Progenitor cell of endocrine pancreas (in vitro differentiated cells): ENCODE measurements at places on chromosomes 2 and 18.

DNA sequence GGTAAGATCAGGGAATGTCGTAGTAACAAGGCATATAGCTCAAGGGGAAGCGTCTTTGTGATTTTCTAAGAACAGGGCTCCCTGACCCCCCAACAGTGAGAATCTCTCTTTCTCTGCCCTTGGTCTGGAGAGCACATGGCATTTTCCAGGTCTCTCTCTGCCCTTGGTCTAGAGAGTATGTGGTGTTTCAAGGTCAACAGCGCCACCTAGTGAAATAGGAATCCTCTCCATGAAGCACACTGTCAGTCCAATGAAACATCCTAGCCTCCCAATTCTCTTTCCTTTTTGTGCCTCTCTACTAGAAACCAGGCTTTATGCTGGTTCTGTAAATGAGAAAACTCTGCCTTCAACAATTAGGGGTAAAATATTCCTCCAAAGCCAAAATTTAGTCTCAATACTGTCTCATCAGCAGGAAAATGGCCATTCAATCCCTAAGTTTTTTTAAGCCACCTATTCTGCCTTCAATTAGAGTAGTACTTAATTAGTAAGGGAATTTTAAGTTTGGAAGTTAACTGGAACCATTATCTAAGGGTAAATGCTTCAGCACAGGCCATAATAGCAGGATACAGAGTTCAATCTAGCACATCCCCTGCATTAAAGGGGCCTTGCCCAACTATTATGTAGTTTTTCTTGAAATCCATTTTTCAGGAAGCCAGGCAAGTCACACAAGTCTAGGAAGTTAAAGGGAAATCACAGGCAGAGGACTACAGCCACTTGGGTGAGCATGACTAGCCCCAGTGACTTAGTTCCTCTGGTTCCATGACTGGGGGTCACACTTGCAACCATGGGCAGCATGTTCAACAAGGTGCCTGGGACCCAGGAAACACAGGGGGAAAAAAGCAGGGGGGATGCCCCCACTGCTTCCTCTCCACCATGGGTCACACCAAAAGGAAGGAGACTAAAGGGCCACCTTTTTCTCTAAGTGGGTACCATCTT is 12.4 kb downstream of the DYM start:
- DNase-seq, result no peak

GRCh38 chr18:28712796-28713425 is 536.0 kb upstream of the CDH2 start:
- no peak for DNase-seq

- no peak for DNase-seq
Measured at GRCh38 chr18:63579616-63580015, 7.5 kb upstream of the SERPINB13 start.

DNA sequence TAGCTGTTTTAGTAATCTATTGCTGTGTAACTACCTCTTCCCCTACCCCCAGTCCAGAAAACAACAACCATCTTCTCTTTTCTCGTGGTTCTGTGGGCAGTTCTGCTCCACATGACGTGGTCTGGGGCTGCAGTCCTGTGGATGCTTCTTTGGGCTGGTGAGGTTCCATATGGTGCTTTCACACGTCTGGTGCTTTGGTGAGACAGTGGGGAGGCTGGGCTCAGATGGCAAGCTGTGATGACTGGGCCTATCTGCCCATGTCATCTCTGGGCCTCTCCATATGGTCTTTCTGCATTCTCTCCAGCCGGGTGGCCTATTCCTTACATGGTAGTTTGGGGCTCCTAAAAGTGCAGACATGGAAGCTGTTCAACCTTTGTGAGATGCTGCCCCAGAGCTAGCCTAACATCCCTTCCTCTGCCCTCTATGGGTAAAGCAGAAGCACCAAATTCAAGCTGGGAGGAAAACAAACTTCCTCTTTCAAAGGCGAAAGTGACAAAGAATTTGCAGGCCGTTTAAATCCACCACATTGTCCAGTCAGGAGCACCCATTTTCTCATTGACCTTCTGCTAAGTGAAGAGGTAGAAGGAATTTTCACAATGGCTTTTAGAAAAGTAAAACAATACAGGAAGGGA is 68.3 kb upstream of the IL1R1 start:
- no peak for DNase-seq

GRCh38 chr2:213281156-213281555 is 3.1 kb upstream of the SPAG16 start:
- DNase-seq, result no peak

- no peak for DNase-seq
Measured at GRCh38 chr2:69279931-69280681, 106.9 kb downstream of the GFPT1 start.

DNA sequence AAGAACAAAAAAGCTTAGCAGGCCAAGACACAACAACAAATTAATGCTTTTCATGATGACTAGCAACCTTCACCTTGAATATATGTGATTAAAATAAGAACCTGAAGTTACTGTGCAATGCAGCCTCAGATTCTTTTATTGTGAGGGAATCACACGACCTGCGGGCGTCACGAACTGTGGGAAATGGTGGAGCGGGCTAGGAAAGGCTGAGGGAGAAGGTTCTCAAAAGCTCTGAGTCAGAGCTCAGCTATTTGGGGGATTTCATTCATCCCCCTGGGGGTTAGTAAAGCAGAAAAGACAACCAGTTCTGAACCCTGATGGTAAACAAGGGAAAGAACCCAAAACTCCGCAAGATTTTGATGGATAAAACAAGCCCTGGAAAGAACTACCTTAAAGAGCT is 89.3 kb upstream of the NCKAP5 start:
- DNase-seq, result no peak

GRCh38 chr2:13596233-13596632 is 879.5 kb downstream of the TRIB2 start:
- no peak for DNase-seq

DNA sequence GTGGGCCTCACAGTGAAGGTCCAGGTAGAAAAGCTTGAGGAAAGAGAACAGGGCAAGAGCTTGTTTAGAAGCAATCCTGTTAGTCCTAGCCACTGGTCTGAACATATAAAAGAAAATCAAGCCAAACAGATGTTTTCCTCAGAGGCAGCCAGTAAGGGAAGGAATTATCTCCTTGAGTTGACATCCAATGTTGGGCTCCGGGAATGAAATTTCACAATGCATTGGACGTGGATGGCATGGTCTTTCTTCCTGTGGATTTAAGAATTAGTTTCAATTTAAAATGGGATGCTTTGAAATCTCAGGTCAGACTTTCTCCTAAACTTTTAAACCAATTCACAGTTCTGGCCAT is 92.1 kb downstream of the ACKR3 start:
- no peak for DNase-seq

DNA sequence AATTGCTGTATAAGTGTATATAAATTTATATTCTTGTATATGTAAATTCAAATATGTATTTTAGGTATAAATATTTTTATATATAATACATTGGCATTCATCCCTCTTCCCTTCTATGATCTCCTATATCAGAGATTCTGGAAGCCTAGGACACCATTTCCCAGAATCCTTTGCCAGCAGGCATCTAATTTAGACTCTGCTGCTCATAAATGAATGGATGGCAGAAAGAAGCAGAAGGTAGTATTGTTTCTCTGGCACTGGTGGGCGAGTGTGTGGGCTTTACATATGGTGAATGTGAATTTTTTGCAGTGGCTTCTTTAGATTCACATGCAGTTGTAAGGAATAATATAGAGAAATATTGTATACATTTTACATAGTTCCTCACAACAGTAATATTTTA is 215.2 kb upstream of the THSD7B start:
- no peak for DNase-seq

DNA sequence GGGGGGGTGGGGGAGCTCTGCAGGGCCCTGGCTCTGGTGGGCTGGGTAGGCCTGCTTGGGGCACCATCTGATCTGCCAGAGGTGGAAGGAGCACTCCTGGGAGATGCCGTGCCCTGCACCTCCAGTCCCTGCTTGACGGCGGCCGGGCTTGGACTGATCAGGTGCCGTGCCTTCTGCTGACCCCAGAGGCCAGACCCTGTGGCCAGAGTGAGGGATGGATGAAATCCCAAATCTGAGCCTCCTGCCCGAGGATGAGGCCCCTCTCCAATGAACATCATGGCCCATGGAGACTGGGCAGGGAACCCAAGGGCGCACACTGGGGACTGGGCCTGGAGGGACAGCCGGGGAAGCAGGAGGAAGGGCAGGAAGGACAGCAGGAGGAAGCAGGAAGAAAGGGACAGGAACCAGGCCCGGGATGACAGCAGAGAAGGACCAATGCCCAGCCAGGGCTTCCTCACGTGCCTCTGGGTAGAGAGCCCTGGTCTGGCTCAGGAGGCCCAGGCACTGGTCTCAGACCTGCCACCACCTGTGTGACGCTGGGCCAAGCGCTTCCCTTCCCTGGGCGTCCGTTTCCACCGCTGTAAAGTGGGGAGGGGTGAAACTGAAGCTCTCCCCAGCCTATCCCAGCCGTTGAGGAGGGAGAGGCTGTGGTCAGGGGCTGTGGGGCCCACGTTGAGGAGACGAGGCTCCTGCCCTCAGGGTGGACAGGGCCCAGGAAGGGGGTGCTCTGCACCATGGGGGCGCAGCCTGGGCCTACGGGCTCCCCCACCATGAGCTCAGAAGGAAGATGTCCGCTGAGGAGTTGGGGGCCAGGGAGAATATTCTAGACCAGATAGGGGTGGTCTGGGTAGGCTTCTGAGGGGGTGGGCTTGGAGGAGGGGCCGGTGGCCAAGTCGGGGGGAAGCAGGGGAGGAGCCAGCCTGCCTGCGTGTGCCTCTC is 1.0 kb upstream of the GPR35 start:
- DNase-seq, result no peak

DNA sequence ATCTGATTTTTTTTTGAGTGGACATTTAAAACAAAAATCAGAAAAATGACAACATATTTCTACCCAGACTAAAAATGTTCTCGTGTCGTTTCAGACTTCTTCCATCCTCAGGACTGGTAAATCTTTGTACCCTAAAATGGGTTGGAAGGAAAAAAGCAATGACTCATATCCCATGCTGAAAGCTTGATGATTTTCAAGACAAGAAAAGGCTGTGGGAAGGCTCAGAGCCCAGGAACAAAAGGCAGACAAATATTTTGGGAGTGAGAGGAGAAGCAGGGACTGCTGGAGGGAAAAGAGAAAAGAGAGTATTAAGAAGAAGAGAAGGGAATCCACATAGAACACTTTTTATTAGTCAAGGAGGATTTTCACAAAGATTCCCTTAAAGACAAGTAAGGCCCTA is 77.1 kb upstream of the CTAGE1 start:
- DNase-seq, result no peak

- DNase-seq, result no peak
Measured at GRCh38 chr2:1856475-1856874, 112.2 kb upstream of the PXDN start.

GRCh38 chr18:45073556-45073955 is 392.9 kb downstream of the SETBP1 start:
- no peak for DNase-seq

DNA sequence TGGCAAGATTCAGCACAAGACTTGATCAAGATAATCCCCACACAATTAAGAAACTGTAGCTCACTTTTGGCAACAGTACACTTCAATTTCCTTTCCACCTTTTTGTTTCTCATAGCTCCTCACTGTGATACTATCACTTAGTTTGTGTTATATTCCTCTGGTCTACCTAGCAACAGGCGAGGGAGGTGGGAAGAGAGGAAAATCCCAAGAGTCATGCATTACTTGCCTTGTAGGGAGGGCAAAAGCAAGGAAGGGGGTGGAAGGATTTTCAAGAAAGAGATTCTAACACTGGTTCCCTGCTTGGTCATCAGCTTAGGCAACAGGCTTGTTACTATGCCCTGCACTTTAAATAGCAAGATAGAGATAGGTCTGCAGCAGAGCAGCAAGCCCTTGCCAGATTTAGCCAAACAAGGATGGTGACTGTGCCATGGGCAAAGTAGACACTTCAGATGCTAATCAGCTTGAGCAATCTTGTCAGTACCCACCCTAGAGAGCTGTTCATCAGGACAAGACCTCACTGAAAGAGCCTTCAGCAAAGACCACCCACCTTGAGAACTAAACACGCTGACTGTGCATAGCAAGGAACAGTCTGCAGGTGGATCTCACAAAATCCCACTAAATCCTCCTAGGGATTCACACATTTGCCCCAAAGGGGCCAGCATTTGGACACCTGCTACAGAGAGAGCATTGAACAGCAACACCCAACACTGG is 134.6 kb downstream of the MBD2 start:
- no peak for DNase-seq

DNA sequence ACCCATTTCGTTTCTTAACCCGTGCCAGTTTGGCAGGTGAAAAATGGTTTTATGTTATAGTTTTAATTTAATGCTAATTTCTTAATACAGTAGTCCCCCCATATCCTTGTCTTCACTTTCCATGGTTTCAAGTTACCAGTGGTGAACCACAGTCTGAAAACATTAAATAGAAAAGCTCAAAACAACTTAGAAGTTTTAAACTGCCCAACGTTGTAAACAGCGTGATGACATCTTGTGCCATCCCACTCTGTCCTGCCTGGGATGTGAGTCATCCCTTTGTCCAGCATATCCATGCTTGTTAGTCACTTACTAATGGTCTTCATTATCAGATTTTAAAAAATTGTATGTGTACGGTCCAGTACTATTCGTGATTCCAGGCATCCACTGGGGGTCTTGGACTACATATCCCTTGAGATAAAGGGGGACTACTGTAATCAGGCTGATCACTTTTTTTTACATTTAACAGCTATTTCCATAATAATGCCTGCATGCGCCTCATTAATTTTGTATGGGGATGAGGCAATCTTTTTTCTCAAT is 31.9 kb downstream of the SLC66A3 start:
- no peak for DNase-seq

- no peak for DNase-seq
Measured at GRCh38 chr2:178448968-178449661, 1.9 kb downstream of the PRKRA start.

DNA sequence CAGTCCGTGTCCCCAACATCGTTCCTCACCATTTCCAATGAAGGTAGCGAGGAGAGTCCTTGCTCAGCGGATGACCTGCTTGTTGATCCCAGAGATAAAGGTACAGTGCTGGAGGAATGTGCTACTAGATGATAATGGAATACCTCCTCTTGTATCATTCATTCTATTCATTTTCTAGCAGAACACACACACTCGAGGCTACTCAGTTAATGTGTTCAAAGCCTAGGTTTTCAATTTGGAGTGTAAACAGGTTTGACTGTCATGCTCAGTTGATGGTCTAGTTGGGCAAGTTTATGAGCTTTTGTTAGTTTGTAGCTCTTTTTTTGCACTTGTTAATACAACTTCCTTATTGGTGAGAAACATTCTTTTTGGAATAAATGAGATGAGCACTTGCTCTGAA is 114.2 kb downstream of the ICA1L start:
- no peak for DNase-seq

DNA sequence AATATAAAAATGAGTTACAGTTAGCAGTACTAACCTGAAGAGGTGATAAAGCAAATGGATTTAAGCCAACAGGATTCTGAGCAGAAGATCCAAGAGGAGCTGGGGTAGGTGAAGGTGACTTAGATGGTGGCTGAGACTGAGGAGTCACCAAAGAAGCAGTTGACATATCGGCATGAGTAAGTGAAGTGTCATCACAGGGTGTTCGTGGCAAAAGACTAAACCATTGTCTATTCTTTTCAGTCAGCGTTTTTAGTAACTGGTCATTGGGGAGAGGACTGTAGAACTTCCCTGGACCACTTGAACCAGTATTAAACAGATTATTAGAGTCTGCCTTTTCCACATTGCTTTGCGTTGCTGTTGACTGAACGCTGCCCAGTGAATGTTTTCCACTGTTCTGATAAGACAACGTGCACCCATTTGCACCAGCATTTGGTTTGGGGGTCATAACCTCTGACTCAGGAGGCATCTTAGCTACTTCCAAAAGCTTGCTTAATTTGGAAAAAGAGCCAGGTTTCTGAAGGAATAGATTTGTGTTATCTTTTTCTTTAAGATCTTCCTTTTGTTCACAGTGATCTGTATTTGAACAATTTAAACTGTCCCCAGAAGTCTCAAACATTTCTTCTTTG is 63.3 kb upstream of the WDSUB1 start:
- no peak for DNase-seq

- no peak for DNase-seq
Measured at GRCh38 chr2:191025135-191025534, 11.2 kb upstream of the STAT1 start.
